ENCODE measurements at places on chromosomes 12 and 14.

DNA sequence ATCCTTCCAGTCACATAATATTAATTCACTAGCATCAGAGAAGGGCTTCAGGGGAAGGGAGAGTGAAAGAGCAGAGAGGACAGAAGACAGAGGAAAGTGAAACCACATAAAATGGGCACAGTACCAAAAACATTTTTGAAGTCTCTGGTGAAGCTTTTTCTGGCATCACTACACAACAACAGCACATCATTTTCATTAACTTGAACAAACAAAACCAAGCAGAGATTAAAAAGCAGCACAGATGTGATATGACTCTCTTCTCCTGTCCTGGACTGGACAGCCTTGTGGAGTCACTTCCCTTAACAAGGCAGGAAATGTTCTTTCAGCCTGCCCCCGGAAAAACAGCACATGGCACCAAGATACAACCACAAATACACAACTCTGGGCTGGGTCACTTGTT is 112.0 kb downstream of the TSPAN8 start:
- DNase-seq: peak; percentile 28

DNA sequence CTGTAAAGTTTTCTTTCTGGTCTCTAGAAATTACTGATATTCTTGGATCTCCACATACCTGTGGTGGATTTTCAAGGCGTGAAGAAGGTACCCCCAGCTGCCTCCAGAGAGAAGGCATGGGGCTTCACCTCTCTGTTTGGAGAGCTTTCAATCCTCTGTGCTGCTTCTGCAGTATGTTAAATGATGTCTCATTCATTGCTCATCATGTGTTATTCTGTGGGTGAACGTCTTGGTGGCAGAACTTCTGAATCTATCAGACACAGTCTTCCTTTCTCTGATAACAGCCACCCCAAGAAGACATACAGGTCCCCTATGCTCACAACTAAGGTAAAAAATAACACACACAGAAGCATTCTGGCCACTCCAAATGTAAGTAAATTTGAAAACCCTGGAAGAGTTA is 221.3 kb upstream of the TMEM260 start:
- no peak for DNase-seq

DNA sequence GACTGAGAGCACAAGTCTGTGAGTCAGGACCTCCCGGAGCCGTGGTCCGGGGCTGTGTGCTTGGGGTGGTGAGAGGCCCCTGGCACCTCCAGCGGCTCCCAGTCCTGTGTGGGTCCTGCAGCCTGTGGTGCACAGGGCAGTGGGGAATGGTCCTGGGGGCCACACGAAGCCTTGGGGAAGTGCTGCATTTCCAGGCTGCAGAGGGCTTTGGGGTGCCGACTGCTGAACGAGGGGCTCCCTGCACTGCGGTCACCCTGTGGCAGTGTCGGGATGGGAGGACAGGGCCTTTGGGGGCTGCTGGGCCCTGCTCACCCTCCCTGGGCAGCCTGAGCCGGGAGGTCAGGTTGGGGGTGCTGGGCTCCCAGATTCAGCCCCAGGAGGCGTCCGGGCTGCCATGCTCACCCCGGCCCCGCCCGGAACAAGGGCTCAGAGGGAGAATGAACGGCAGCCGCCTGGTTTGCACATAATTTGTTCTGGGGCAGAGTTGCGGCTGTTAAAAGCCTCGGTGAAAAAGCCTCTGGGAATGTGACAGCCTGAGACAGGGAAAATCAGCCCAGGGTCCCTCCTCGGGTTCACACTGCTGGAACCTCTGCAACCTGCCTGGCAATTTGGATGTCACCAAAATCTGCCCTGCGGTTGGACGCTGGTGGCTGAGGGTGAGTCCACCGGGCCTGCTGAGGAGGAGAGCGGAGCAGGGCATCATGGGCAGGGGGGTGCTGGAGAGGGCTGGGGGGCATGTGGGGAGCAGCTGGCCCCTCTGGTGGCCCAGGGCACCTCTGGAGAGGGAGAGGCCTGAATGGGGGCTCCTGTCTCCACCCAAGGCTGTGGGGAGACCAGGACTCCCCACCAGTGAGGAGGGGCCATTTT is 109.2 kb downstream of the KIF26A start:
- no peak for DNase-seq

DNA sequence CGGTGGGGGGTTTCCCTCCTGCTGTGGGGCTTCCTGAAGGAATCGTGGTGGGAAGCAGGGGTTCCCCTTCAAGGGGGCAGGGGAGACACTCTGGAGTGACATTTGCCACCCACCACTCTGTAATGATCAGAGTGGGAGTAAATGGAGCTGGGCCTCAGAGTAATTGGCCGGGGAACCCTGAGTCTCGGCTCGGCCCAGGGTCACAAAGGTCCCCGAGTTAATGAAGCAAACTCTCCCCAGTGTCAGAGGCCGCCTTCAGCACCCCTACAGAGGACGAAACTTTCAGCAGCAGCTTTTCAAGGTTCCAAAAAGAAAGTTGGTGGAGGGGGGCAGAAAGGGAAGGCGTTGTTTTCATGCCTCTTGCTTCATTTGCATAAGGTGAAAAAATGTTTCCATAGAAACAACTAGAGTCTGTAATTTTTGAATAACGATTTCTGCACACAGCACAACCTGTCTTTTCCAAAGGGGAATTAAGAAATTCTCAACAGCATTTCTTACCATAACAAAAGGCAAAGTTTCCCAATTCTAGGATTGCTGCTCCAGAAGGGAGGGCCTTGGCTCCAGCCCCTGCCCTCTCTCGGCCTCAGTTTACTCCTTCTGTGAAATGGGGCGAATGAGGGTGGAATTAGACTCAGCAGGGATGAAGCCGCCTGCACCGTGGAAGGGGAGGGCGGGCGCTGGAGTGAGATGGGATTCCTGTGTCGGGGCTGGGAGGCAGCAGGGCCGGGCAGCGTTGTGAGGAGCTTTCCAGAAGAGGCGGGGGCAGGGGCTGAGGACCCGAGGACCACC is 67.0 kb upstream of the BEGAIN start:
- no peak for DNase-seq

- no peak for DNase-seq
Observed at GRCh38 chr12:69828897-69829296, 3.9 kb downstream of the MYRFL start.

- DNase-seq: no peak
Observed at GRCh38 chr14:30751646-30752416, 122.5 kb upstream of the COCH start.

DNA sequence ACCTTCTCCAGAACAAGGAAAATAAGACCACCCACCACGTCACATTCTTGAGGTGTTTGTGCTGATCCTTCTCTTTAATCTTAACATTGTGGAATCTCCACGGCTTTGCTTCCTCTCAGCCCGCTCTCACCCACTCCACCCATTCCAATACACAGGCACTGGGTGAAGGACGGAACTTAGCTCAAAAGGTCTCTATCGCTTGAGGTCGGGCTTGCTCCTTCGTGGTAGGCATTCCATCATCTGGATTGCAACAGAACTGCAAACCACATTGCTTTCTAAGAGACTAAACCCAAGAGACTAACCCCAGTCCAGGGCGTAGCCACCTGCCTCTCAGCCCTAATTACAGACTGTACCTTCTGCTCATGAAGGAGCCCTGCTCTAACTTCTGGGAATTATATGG is 24.0 kb upstream of the MDM2 start:
- DNase-seq: no peak

- DNase-seq: no peak
Observed at GRCh38 chr12:79435742-79436141, 255.0 kb downstream of the PAWR start.

DNA sequence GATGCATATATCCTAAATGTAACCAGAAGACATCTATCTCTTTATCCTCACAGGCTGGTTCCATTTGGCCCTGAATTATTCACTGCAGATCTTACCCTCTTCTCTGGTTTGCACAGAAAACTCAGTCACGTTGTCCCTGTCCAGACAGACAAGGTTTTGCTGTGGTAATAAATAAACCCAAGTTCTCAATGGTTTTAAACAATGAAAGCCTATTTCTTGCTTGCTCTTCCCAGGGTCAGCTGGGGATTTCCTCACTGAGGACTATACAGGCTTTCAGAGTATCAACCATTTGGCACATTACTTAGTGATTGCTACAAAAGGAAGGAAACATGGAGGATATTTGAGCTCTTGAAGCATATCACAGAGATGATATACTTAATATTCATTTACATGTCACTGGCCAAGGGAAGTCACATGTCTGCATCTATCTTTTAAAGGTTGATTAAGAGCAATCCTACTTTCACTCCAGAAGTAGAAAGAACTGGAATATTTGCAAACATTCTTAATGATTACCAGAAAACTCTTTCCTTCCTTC is 24.4 kb upstream of the E2F7 start:
- DNase-seq: no peak

Data from stromal cell of bone marrow (primary cell).